ENCODE measurements at places on chromosomes 12 and 14. TPM values are rescaled to one million over a fixed set of nuclear protein-coding genes. Genes with fewer than 3 reads are reported as not detected.

DNA sequence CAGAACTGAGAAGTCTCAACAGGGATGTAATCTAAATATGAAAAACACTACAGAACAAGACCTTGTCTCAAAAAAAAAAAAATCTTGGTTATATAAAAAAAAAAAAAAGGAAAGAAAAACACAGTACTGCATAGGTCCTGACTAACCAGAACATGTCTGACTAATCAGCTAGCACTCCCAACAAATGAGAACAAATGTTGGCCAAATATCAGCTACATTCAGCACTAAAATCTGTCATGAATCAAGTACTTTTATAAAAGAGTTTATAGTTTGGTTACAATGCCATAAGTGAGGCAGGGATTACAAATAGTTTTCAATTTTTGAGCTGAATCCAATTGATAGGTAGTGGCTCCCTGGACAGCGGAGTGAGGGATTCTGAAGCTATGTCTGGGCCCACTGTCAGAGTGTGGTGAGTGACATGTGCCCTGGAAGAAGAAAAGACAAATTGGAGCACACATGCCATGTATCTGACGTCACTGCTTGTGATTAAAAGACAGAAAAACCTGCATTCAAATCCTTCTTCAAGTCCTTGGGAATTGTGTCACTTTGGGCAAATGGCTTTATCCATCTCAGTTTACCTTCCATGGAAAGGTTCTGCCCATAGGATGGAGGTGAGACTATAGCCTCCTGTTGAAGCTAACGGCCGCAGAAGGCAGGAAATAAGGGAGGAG, 5.6 kb upstream of the FAM234B start:
- no peak for DNase-seq

DNA sequence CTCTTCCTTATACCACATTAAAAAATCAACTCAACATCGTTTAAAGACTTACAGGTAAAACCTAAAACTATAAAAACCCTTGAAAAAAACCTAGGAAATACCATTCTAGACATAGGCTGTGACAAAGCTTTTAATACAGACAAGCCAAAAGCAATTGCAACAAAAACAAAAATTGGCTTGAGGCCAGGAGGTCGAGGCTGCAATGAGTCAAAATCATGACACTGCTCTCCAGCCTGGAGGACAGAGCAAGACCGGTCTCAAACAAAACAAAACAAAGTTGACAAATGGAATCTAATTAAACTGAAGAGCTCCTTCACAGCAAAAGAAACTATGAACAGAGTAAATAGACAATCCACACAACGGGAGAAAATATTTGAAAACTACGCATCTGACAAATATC, 1057.8 kb downstream of the FSCB start:
- DNase-seq = no peak

The RERGL gene
- total RNA-seq = not detected

The KERA gene
- not detected for total RNA-seq

Data from HepG2 (cell line).